GM04504 (cell line): ENCODE measurements at places on chromosomes 5 and 9.
A peak's percentile ranks its signal among the peaks of the same experiment; 100 is the strongest.

- DNase-seq = peak; percentile 58
These were observed 181.6 kb upstream of the NUDT12 start for GRCh38 chr5:103744159-103744558.

DNA sequence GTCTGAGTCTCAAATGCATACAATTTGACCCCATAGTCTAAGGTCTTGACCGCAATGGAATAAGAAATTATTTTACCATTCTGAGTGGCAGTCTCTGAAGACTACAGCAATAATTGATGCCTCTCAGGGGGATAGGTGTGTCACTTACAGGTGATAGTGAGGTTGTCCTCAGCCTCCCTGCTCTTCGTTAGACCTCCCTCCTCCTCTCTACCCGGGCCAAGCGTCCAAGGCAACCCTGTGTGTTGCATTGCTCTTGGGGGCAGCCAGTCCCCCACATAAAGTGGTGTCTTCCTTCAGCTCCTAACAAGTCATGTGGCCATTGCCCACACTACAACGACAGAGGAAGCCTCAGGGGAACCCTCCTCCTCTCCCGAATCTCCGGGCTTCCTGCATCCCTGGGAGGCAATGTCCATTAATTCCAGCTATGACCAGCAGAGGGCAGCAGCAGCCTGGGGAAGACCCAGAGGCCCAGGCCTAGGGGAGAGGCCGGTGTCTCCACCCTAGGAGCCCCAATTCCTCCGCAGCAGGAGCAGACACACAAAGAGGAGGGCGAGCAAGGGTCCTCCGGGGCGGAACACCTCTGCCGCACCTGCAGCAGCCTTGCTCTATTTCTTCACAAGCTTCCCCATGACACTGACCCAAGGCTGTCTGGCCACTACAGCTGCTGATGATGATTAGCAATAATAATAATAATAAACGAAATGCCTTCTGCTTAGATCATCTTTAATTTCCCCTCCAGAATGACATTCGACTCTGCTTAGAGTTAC, 134.8 kb downstream of the KCNIP1 start:
- DNase-seq = peak; percentile 17

- no peak for DNase-seq
These were observed 15.2 kb upstream of the OSMR start for GRCh38 chr5:38830521-38831051.

DNA sequence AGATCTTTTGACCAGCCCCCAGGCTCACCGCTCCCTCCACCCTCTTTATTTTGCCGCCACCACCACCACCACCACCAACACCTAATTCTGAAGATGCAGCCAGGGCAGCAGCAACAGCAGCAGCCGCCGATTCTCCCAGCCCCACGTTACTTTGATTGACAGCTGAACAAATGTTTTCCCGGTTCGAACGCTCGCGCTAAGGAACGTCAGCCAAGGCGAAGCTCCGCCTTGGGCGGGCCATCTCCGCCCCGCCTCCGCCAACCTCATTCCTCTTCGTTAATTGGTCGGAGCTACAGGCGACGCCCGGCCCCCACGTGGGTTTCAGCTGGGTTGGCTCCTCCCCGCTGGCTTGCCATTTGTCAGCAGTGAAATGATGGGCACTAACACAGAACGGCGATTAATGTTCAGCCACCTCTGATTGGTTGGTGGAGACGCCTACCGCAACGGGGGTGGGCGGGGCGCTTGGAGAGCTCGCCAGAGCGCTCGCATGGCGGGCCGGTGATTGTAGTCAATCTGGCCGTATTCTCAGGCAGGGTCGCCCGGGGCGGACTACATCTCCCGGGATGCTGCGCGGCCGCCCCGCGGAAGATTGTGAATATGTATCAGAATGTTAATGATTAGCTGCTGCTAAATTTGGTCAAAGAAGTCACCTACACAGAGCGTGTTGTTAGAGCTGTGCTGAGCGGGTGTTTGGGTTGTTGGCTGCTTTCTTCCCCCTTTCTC, at the start of gene TLE4:
TLE4 (plus strand) TSS at position 657 of the 723 bp plus-strand sequence. CDS start 826 bp downstream, outside the sequence.
- DNase-seq = peak; percentile 100

DNA sequence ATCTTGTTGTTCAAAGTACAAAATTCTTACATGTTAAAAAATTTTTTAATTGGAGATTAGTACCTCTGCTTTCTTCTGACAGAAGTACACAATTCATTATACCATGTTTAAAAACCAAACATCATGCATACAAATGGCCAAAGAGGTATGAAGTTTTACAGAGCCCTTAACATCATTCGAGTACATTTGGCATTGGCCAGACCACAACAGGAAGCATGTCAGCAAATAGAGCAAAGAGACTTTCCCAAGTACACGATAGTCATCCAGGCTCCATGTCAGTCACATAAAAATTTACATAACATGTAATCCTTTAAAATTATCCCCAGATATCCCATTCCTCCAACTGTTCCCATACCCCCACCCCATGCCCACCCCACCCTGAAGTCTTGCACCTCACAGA, 22.5 kb downstream of the HMGCS1 start:
- no peak for DNase-seq

- no peak for DNase-seq
These were observed 123.7 kb downstream of the EDIL3 start for GRCh38 chr5:84260939-84261338.

DNA sequence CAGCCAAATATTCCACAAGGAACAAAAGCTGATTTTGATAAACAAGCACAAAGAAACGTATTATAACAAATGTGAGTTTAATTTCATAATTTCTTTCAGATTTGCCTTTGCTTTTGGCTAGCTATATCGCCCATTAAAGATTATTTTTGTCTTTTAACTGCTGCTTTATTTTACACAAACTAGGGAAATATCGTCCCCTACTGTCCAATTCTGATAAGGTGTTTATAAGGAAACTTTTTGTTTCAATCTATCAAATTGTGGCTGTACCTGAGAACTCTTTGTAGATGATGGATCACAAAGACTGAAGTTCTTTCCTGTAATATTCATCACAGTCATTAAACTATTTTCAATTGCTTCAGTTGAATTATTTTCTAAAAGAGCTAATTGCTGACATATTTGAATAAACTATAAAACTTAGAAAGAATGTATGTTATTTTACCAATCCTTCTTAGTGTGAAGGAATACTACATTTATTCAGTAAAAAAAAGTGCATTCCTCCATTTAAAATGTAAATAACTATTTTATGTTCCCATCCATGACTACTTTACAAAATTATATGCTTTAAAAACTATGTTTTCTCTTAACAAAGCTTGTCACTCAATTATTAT, 431.3 kb upstream of the ITGA1 start:
- no peak for DNase-seq

DNA sequence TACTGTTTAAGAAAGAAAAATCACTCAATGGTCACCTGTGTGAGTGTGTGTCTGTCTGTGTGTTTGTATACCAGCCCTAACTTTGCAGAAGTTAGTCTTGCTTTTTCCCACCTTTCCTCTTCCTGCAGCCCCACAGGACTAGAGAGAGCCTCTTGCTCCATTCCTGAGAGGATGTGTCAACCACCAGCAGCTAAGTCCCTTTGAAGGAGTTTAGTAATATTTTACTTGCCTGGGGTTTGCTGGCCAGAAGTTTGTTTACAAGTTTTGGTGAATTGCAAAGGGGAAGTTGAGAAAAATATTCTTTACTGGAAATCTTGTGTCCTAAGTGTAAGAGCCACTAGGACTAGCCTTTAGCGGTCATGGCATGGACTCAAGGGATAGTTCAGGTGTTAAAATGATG, 316.2 kb downstream of the BRINP1 start:
- DNase-seq = no peak

DNA sequence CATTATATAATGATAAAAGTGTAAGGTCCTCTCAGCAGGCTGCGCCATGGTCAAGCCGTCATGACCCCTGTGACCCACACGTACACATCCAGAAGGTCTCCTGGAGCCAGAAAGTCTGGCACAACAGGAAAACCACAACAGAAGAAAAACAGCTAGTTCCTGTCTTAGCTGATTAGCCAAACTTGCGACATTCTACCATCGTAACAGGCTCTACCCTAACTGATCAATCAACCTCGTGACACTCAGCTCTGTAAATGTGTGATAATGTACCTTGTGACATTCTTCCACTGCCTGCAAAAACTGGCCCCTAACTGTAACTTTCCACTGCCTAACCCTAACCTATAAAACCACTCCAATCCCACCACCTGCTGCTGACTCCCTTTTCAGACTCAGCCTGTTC, 316.4 kb upstream of the TUSC1 start:
- DNase-seq = no peak

DNA sequence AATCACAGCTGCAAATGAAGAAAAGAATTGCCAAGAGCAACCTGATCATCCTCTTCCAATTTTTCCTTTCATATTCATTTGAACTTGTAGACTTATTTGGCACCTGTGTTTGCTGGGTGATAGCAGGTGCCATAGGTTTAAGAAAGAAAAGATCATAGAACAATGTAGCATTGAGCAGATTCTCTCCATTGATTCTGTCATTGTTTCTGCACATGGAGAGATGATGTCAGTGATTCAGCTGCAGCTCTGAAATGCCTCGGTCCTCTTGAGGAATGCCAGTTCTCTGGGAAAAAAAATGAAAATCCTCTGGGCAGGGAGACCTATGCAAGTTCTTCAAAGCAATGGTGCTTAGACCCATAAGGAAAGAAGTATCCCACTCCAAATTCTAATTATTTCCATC, 418.1 kb upstream of the KLF4 start:
- DNase-seq = no peak

- DNase-seq = no peak
These were observed 301.1 kb upstream of the ACTBL2 start for GRCh38 chr5:57783693-57784092.

- DNase-seq = no peak
These were observed 285.6 kb downstream of the BRINP1 start for GRCh38 chr9:119083673-119084072.

- DNase-seq = no peak
These were observed 4.8 kb downstream of the ECSCR start for GRCh38 chr5:139457653-139458306.
